DMS79 treated with DMSO at 0.1 percent for 48 hours (cell line): ENCODE measurements at places on chromosomes 11 and 22.

DNA sequence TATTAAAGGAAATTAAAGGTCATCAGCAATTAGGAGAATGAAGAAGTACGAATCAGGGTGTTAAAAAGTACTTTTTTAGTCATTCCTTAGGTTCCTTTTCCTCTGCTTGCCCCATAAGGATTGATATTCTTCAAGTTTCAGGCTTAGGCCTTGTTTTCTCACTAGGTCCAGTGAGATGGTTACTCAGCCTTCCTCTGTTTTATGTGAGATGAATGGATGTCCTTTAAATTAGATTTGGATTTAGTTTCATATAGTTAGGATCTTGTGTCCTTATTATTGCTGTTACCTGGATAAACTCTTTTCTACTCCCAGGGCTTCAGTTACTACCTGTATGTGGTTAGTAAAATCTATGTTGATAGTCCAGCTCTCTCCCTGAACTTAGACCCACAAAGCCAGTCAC lies 29.2 kb downstream of the FAR1 start:
- DNase-seq, result no peak

DNA sequence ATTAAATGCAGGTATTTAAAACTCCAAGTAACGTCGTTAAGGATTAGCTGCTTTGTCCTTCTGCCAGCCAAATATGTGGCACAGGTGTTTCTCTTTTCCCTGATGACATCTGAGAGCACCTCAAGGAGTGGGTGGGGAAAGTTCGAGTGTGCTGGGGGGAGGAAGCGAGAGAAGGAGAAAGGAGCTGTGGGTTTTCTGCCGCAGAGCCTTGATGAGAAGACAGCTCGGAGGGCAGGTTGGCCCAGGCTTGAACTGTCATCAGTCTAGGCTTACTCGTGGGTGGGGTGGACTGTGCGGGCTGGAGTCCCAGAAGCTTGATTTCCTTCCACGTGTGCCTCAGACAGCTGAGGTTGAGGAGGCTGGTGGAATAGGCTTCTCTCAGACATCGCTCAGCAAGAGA lies 15.2 kb upstream of the SORL1-AS1 start:
- DNase-seq, result peak; percentile 90

GRCh38 chr11:14380947-14381561 lies 22.1 kb upstream of the RRAS2 start:
- DNase-seq, result peak; percentile 45

DNA sequence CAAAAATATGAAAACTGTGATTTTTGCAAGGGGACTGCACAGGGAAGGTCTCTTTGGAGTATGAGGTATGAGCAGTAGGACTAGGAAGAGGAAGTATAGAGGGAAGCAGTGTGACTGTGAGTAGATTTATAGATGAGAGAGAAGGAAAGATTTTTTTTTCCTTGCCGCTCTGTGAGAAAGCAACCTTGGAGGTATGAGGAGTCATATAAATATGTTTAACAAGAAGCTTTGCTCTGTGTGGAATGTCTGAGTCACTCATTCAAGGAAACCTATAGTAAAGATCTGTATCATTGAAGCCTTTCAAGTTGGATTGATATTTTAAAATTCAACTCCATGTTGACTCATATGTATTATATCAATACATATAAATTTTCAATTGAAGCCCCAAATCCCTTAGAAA lies 26.2 kb downstream of the DNHD1 start:
- DNase-seq, result no peak

DNA sequence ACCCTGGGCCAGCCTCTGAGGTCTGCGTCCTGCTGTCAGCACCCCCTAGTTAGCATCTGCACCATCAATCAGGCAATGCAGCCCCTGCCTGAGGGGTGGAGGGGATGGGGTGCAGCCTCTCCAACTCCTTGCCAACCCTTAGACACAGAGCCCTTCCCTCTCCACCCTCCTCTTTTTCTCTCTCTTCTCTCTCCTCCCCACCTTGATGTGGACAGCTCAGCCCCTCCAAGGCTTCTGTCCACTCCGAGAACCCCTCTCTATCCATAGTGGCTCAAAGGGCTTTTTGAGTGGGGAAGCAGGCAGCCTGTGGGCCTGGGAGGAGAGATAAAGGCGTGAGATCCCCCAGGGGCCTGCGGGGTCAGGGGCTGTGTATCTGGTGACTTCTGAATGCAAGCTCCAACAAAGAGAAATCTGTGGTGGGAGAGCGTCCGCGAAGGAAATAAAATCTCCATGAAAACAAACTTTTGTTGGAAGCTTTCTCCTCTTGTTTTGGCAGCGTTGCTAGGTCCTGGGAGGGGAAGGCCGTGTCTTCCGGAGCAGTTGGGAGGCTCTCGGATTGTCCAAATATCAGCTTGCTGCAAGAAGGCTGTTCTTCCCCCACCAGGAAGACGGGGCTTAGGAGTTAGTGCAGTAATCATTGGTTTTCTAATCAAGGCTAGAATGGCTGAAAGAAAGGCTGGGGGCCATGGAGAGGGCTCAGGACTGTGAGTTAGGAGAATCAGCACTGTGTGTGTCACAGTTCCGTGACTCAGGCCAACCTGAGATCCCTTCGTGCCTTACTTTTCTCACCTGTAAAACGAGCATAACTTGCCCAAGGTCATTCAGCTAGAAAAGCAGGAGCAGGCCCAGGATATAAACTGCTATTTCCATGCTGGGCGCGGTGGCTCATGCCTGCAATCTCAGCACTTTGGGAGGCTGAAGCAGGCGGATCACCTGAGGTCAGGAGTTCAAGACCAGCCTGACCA lies 50.3 kb downstream of the PKNOX2 start:
- DNase-seq, result no peak

- peak; percentile 26 for DNase-seq
These were observed 34.7 kb upstream of the CSNK2A3 start for GRCh38 chr11:11387622-11388305.

DNA sequence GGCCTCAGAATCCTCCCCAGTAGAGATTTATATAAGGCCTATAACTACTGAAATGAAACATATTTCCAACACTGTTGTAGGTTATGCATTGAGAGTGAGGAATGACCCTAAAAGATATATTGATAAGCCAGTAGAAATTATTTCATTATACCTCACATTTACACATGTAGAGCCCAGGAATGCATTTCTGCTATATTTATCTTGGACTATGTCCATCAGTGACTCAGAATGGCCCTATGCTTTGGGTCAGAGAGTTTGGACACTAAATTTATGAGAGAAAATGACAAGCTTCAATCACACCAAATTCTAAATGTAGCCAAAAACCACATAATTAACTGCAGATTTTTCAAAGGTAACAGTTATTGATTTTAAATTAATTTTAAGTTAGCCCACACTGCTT lies 761.9 kb downstream of the DLG2 start:
- DNase-seq, result no peak

GRCh38 chr11:87879118-87879517 lies 296.1 kb downstream of the RAB38 start:
- no peak for DNase-seq

- no peak for DNase-seq
These were observed 25.2 kb downstream of the LIF start for GRCh38 chr22:30221121-30221992.

DNA sequence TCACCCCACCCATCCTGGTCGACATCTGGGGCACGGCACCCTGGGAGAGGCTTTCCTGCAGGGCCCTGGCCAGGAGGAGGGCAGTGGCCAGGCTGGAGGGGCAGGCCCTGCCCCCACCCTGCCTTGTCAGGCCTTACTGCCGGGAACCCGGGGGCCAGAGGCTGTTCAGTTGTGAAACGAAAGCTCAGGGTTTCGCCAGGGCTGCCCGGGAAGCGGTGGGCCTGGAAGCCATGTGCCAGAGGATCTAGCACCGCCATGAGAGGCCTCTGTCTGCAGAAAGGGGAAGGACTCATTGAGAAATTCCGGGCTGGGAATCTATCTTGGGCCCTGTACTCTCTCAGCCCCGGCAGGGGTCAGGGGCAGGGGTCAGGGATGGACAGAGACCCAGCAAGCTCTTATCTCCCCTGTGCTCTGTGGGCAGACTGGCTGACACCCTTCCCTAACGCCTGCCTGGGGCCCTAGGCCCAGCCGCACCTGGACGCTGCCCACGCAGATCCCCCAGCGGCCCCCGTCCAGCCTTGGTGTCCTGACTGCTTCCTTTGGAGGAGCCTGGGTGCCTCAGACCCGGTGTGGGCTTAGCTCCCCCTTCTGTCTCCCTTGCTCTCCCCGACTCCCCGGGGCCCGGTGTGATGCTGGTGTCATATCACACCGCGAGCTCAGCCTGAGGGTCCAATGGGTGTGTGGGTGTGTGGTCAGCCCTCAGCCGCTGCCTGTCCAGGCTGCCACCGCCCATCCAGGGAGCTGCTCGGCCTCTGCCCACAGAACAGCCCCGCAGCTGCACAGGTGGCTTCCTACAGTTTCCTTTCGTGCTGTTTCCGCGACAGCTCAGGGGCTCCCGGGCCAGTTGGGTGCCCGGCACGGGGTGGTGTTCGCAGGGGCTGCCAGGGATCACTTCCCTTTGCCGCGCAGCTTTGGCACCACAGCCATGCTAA lies 6.5 kb downstream of the PIM3 start:
- DNase-seq, result no peak

DNA sequence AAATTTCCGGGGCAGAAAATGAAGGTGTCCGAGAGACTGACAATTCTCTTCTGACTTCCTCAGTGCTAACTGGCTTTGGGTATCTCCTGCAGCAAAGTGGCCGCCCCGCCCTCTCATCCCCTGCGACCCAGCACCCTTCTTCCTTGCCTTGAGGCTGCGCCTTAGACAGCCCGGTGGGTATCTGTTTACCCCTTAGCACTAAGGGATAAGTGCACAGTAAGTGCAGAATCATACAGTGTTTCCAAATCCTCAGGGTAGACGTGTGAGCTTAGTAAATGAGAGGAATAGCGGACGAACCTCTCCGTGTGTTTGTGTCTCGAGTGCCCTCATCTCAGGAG lies 368 bp upstream of the CHORDC1 start:
- no peak for DNase-seq

DNA sequence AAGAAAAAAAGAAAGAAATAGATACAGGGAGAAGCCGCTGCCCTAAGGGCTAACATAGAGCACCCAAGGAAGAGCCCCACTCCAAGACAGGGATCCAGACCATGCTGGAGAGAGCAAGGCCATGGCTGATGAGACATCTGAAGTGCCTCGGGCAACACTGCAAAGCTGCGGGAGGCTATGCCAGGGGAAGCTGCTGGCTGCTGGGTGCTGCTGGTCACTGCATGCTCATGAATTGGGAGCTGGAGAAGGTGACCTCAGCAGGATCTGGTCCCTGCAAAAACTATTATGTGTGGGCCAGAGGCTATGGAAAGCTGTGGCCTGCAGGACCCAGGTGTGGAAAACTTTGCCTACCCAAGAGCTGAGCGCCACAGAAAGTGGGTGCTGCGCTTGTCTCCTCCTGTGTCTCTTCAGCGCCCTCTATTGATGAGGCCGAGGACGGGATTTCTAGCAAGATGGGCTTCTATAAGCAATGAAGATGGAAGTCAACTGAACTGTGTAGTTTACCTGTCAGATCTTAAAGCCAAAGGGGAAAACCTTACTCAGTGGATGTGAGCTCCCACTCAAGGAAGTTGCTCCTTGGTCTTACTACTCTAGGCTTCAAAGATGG lies 17.3 kb upstream of the SLC29A2 start:
- peak; percentile 49 for DNase-seq

DNA sequence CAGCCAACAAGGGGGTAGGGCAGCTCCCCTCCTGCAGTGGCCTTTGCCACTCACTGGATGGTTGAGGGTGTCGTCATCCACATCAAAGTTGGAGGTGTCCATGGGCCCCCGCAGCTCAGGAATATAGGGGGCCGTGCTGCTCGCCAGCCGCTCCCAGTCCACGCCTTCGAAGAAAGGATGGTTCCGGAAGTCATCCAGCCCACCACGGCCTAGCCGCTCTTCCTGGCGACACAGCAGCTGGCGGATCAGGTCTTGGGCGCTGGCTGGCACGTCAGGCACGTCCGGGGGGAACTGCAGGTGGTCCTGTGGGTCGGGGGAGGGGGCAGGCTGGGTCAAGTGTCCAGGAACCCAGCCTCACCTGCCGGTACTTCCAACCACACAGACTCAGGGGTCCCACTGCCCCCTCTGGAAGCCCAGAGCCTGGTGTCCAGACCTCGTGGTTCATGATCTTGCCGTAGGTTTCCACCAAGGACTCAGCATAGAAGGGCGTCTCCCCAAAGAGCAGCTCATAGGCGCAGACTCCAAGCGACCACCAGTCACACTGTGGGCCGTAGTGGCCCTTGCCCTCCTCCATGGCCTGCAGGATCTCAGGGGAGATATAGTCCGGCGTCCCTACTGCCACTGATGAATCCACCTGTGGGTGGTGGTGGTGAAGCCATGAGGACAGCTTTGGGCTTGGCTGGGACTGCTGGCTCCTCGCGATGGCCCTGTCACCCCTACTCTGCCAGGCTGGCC lies 5.7 kb downstream of the CDC42BPG start:
- no peak for DNase-seq

- DNase-seq, result peak; percentile 36
These were observed 87.4 kb upstream of the SHISAL1 start for GRCh38 chr22:44399906-44400762.

- DNase-seq, result no peak
These were observed 4.4 kb upstream of the KCNJ11 start for GRCh38 chr11:17392872-17393271.

DNA sequence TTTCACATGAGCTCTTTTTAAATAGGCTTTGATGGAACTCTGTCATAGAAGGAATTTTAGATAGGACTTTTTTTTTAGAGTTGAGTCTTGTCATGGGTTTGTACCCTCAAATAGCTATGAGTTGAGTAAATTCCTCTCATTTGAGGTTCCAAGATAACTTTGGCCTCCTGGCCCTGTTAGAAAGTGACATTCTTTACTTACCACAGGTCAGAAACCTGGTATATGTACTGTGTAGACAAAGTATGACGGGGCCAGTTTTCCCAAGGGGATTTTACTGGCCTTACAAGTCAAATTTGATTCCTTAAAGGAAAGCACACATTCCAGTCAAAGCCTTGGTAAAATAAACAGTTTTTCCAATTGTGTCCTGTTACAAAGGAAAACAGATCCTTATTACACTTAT lies 729.3 kb upstream of the LUZP2 start:
- DNase-seq, result no peak

DNA sequence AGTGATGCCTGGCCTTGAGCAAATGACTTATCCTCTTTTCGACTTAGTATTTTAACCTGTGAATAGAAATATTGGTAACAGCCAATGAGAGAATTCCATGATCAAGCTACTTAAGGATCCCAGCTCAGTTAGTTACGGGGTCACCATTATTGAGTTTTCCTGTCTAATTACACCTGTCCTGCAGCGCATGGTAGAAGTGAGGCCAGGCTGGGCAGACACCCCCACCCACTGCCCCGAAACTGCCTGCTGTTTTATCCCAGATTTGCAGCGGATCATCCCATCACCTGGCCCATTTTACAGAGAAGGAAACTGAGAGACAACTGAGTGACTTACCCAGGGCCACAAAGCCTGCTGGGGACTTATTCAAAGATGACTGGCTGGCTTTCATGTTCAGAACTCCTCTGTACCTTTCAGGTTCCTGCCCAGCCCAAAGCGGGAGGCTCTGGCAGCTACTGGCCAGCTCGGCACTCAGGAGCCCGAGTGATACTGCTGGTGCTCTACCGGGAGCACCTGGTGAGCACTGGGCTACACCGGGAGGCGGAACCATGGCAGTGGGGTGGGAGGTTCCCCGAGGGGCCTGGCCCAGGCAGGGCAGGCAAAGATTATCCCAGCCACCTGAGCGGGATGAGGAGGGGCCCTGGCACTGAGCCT lies 1.4 kb downstream of the MUS81 start:
- no peak for DNase-seq
